CD4-positive, alpha-beta T cell treated with Interleukin-17A for 4 hours (primary cell): ENCODE measurements at places on chromosomes 11 and 22.

DNA sequence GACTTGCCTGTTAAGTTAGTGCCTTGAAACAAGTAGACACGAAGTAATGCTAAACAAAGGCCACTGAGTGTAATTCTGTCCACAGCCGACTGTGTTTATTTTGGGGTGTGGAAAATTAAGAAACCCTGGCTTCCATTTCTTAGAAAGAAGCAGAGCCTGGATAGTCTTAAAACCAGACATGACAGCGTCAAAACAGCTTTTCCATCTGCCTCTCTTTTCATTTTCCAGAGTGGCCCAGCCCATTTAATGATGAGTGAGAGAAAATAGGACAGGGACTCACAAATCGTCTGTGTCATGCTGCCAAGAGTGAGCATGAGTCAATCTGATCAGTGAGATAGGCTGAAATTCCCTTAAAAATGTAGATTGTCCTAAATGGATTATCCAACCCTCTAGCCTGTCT, 485.9 kb downstream of the JRKL start:
- DNase-seq: no peak

DNA sequence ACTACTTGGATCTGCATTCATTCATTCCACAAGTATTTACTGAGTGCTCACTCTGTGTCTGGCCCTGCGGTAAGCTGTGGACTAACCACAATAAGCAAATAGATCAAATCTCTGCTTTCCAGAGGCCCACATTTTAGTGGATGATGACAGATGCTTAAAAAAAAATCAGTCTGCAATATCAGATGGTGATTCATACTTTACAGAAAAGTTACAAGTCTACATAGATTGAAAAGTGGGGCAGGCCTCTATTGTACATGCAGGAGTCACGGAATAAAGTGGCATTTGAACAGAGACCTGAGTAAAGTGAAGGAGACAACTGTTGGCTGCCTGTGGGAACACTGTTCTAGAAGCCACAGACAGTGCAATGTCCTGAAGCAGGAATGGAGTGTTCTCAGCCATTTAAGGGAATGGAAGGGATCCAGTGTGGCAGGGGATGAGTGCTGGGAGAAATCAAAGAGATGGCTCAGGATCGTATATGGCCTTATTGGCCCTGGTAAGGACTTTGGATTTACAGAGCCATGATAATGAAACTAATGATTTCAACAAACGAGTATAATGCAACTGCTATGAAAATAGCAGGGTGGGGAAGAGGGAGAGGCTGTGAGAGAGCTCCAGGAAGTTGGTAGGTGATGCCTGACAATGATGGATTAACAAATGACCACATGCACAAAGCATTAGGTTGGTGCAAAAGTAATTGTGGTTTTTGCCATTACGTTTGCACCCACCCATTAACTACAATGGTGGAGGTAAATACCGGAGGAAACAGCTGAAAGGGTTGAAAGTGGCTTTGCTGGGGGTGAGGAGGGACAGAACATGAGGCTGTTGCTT, 31.1 kb downstream of the TMEM45B start:
- peak; percentile 39 for DNase-seq

DNA sequence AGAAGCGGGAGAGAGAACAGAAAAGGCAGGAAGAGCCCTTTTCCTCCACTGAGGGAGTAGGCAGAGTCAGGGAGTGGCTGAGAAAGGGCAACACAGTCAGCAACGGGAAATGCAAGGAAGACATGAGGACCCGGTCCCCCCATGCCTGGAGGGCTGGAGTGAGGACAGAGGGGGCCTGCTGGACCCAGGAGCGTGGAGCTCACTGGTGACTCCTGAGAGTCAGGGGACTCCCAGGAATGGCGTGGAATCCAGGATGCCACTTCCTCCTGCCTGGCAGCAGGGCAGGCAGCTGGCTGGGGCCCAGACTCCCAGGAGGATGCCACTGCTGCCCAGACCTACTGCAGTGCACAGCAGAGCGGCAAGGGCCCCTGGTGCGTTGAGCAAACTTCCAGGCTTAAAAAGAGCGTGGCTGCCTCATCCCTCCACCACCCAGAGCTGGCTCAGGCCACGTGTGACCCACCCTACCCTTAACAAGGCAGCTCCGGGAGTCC, 11.3 kb downstream of the C11orf21 start:
- DNase-seq: no peak

- DNase-seq: peak; percentile 77
These were observed at the start of the genes C11orf21 and TSPAN32 for GRCh38 chr11:2301631-2302305. C11orf21 (minus strand) TSS chr11:2301918; CDS start chr11:2301808, 110 bp downstream. TSPAN32 (plus strand) TSS chr11:2302013; CDS start chr11:2302150, 137 bp downstream.

- no peak for DNase-seq
These were observed 2.3 kb downstream of the GSTP1 start for GRCh38 chr11:67585911-67586310.

DNA sequence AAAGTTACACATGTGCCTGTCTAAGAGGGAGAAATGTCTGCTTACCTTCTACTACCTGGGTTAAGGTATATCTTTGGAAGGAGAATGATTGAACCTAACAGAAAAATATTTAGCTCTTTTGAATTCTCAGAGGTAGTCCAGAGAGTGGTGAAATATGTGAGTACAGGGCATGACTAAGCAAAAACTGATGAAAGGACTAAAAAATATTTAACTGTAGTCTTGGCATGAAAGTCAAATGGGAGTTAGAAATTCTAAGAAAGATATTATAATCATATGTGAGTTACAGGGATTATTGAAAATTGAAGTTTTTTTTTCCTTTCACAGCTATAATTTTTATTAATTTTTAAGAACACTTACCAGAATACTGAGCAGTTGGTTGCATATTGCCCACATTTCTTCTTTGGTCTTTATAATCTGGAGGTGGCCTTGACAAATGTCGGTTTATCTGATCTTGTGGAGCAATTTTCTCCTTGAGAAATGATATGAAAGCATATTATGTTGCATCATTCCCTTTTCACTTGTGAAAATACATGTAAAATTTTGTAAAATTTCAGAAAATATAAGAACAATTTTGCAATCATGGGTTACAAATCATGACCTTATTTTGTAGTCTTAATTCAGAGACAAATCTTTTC, 61.4 kb upstream of the MTMR2 start:
- DNase-seq: no peak
